Iris pigment epithelial cell (primary cell): ENCODE measurements at places on chromosomes 1 and 21.

DNA sequence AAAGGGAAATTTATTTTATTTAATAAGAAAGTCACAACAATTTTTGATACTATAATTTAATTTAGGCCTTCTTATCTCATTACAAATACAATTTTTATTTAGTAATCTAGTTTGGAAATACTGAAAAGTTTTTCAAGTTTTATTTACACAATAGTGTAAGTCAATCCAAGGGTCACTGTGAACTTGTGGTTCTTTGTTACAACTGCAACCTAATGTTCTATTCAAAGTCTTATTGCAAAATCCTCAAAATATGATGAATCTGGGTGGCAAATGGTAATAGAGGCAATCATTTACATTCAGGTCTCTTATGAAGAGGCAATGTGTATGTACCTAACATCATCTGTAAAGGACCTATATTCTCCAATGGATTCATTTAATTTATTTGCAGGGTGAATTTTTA, 421.2 kb downstream of the DPYD start:
- peak; percentile 28 for DNase-seq

DNA sequence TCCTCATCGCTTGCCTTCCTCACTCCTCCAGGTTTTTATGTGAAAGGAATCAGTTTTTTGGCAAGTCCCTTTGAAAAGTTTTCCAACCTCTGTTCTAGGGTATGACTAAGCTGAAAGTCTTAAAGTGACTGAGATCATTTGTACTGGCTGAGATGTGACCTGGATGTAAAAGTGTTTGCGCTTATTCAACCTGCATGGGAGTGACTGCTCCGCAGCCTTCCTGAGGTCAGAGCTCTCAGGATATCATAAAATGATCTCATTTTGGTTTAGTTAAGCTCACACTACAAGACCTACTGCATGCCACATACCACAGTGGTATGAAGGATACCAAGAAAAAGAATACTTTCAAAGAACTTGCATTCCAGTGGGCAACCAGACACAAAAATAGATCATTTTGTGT, 29.8 kb upstream of the TADA1 start:
- DNase-seq = peak; percentile 71

- peak; percentile 67 for DNase-seq
Measured at GRCh38 chr1:1435106-1435903, at the start of gene VWA1. TSS of gene VWA1 (plus strand) at chr1:1435690. CDS start at chr1:1435749, 59 bp downstream.

- DNase-seq = no peak
Measured at GRCh38 chr1:31143455-31143854, 77.9 kb upstream of the PUM1 start.

DNA sequence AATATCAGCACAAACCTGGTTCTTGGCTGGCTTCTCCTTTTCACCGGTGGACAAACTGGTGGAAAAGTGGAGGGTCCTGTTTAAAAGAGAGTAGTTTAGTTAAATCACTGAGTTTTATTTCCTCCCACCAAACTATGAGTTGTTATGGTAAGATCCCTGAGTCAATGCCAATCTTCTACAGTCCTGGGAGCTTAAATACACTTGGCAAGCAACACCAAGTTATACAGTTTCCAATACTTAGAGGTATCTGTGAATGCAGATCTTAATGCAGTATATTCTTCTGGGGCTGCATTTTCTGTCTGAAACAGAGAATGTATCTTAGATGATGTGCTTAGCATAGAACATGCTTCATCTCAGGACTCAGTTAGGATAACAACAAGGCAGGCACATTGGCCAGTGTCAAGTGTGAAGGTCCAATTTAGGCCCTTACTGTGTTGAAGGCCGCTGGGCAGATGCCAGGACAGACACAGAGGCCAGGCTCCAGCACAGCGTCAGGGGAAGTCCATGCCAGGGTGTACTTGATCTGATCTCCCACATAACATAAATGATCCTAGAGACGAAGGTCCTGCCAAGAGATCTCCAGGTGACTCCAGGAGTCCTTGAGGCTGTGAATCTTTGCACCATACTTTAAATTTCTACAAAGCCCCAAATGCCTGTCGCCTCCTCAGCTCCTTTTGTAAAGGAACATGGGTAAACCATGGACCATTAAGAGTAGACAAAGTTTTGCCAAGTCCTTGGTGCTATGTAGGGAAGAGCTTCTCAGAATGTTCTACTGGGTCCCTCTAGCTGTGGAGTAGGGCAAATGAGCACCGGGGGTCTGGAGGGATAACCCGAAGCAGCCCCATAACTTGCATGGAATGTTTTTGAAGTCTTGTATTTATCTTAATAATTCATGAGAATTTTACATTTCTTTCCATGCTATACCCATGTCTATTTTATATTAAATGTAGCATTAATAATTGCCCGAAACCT, 76.8 kb downstream of the KCNJ15 start:
- peak; percentile 46 for DNase-seq
